ENCODE measurements at places on chromosomes 6 and 20. TPM values are rescaled to one million over a fixed set of nuclear protein-coding genes. Genes with fewer than 3 reads are reported as not detected.

NEU1 gene
- 27.6 TPM for polyA plus RNA-seq

CALHM5 gene
- not detected for polyA plus RNA-seq

EYA2 gene
- polyA plus RNA-seq = not detected

MYB gene
- polyA plus RNA-seq = 0.51 TPM

ZBTB2 gene
- polyA plus RNA-seq = 9.6 TPM

GRM4 gene
- polyA plus RNA-seq = 0.31 TPM

B3GAT2 gene
- 1.3 TPM for polyA plus RNA-seq

ARMH2 gene
- not detected for polyA plus RNA-seq

Measured in cardiac muscle cell (in vitro differentiated cells and primary cell).